Heart right ventricle (tissue), 16 donors: ENCODE measurements at places on chromosomes 12 and 14. TPM values are rescaled to one million over a fixed set of nuclear protein-coding genes. Genes with fewer than 3 reads are reported as not detected.

GRCh38 chr14:88710709-88711108 lies 82.0 kb downstream of the EML5 start:
- H3K27me3 ChIP-seq = no peaks in the 10 kb centered on the region
- H3K4me1 ChIP-seq = no peaks in the 10 kb centered on the region
- no peak overlapping the region for H3K27ac ChIP-seq
- H3K4me3 ChIP-seq = no peak overlapping the region
- DNase-seq = no peak

DNA sequence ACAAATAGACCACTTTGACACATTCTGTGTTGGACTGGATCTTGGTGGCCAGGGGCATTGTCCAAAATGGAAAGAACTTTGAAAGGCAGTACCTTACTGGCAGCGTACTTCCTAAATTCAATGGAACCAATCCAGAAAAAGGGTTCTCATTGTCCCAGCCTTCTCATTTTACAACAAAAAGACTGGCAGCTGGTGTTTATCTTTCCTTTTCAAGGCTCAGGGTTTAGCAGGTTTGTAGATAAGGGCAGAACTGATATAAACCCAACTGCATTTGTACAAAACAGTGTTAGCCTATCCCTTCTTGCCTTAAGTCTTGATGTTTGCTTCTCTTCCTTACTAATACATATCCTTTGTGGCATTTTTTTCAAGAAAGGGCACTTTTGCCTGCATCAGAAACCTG lies 7.7 kb downstream of the THAP2 start:
- H3K4me1 ChIP-seq = no peaks in the 10 kb centered on the region
- H3K36me3 ChIP-seq = peaks cover 2% of the 10 kb centered on the region
- H3K27ac ChIP-seq = no peak overlapping the region
- DNase-seq = no peak
- no peak overlapping the region for H3K4me3 ChIP-seq

DNA sequence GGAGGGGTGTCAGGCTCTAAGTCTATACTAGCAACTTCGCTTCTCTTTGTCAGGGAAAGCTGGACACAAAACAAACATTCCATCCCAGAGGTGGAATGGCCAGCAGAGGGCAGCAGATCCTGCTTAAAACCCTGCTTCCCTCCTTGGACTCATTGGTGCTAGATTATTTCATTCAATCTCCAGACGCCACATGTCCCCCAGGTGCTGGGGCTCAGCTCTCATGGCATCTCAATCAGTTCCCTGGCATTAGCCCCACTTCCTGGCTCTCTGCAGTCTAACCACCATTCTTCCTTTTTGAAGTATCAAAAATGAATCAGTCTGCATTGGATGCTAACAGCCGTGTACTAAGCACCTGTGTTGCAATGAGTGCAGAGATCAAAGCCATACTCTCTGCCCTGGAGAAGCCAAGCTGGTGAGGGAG lies 8.1 kb upstream of the PPP1R1A start:
- DNase-seq = peak; percentile 61
- H3K27me3 ChIP-seq = no peaks in the 10 kb centered on the region
- no peaks in the 10 kb centered on the region for H3K36me3 ChIP-seq
- no peak overlapping the region for H3K27ac ChIP-seq
- no peak overlapping the region for H3K4me3 ChIP-seq

- no peaks in the 10 kb centered on the region for H3K27me3 ChIP-seq
- H3K36me3 ChIP-seq = no peaks in the 10 kb centered on the region
- H3K4me3 ChIP-seq = no peak overlapping the region
- H3K27ac ChIP-seq = no peak overlapping the region
- peaks cover 8% of the 10 kb centered on the region for H3K4me1 ChIP-seq
- DNase-seq = no peak
Observed at GRCh38 chr14:33851931-33852330, 98.9 kb downstream of the EGLN3 start.

DNA sequence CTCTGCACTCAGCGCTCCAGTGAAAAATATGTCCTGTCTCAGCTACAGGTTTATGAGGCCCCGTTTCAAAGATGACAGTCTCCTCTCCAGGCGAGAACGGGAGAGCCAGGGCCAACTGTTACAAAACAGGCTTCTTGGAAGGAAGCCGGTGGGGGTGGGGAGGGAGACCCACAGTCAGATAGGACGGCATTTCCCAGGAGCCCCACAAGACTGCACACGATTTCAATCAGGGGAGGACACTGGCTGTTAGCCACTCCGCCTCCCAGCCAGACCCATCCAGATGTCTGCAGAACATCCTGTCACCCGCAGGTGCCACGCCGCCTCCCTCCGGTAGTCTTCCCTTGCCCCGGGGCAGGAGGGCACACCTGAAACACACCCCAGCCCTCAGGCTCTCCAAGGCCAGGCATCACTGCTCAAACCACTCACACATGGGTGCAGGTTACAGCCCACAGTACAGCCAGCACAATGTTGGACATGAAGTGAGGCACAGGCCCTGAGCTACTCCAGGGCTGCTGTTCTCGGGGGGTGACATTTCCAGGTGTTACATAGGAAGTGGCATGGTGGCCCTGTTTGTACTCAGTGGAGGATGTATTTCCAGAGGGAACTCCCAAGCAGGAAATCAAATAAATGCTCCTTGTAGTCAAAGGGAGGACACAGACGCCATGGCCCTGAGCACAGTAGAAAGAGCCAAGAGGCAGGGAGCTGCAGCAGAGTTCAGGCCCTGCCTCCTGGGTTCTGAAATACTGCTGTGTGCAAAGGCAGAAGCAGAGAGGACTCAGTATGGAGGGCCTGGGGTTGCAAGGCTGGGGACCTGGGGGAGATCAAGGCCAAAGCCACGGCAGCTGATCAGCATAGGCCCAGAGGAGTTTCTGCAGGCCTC lies 138.1 kb downstream of the BCL11B start:
- no peak for DNase-seq
- H3K4me1 ChIP-seq = no peaks in the 10 kb centered on the region
- no peaks in the 10 kb centered on the region for H3K36me3 ChIP-seq
- peaks cover 22% of the 10 kb centered on the region for H3K27me3 ChIP-seq
- no peak overlapping the region for H3K4me3 ChIP-seq

GRCh38 chr14:68446243-68447040 lies 346.4 kb downstream of the ZFP36L1 start:
- H3K36me3 ChIP-seq = no peaks in the 10 kb centered on the region
- DNase-seq = no peak
- no peaks in the 10 kb centered on the region for H3K27me3 ChIP-seq

- no peak overlapping the region for H3K4me3 ChIP-seq
- no peak overlapping the region for H3K27ac ChIP-seq
- H3K27me3 ChIP-seq = no peaks in the 10 kb centered on the region
- no peak for DNase-seq
- peaks cover 12% of the 10 kb centered on the region for H3K36me3 ChIP-seq
- H3K4me1 ChIP-seq = no peaks in the 10 kb centered on the region
Observed at GRCh38 chr14:95216008-95216407, 58.7 kb upstream of the DICER1 start.

GRCh38 chr14:33556382-33557121 lies 394.3 kb downstream of the EGLN3 start:
- no peaks in the 10 kb centered on the region for H3K27me3 ChIP-seq
- DNase-seq = no peak
- no peaks in the 10 kb centered on the region for H3K36me3 ChIP-seq

- H3K4me1 ChIP-seq = peaks cover 14% of the 10 kb centered on the region
- DNase-seq = no peak
- peak overlapping the region; percentile 57 for H3K27ac ChIP-seq
- H3K27me3 ChIP-seq = no peaks in the 10 kb centered on the region
- no peaks in the 10 kb centered on the region for H3K36me3 ChIP-seq
Observed at GRCh38 chr12:76470028-76470939, 89.3 kb downstream of the OSBPL8 start.

DNA sequence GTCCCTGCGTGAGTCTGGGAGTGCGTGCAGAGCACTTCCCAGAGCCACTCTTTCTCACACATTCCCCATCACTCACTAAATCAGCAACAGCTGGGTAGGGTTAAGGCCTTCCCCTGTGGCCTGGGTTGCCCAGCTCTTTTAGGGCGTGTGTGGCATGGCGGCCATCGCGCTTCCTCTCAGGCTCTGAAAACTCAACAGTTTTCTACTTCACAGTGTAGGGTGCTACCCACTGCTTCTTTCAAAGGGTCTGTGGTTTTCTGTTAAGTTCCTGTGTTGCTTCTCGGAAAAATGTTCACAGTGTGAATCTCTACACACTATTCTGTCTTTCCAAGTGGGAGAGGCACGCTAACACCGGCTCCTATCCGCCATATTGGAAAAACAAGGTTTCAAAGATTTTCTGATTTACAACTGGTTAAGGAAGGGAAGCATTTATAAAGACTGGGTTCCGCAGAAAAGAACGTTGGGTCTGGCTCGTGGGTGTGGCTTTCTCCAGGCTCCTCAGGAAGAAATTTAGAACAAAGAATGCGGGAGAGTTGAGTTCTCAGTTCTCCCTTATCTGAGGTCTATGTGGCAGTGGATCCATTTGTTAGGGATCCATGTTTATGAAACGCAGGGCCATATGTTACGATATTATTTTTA lies 34.9 kb upstream of the AEBP2 start:
- peaks cover 10% of the 10 kb centered on the region for H3K4me1 ChIP-seq
- H3K27ac ChIP-seq = no peak overlapping the region
- no peaks in the 10 kb centered on the region for H3K36me3 ChIP-seq
- no peak for DNase-seq
- H3K27me3 ChIP-seq = no peaks in the 10 kb centered on the region

DNA sequence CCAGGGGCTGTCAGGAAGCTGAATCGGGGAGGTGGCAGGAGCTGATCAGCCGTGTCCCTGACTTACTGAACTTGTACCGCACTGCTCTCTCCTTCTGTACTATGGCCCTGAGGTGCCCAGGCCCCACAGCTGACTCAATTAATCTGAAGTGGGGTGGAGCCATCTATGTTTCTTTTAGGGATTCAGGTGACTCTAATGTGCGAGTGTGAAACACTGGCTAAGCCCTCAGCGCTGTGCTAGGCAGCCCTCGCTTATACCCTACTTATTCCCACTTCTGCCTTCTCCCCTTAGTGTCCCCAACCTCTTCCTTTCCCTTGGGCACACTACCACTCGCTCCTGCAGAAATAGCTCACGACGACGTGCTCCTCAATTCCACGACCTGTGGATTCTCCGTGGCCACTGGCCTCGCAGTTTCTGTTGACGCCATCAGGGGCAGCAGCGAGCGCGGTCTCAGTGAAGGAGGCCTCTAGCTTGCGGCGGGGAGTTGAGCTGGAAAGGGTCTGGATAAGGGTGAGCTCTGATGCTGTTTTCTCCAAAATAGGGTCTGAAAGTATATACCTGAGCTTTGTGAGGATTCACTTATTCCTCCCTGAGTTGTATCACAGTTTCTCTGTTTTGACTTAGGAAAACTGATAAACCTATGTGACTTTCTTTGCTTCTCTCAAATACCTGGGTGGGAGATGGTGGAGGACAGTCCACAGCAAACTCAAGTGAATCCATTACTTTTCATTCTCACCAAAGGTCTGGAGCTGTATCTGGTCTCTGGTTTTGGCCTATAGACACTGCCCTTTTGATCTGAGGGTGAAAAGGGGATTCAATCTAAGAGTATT lies 167.6 kb downstream of the SLC41A2 start:
- H3K4me3 ChIP-seq = no peak overlapping the region
- peaks cover 14% of the 10 kb centered on the region for H3K4me1 ChIP-seq
- H3K36me3 ChIP-seq = no peaks in the 10 kb centered on the region
- peak; percentile 23 for DNase-seq

- no peak overlapping the region for H3K4me3 ChIP-seq
- no peak overlapping the region for H3K27ac ChIP-seq
- H3K4me1 ChIP-seq = no peaks in the 10 kb centered on the region
- DNase-seq = no peak
Observed at GRCh38 chr12:30138483-30138882, 354.7 kb upstream of the TMTC1 start.

- no peak overlapping the region for H3K27ac ChIP-seq
- no peak overlapping the region for H3K4me3 ChIP-seq
- H3K4me1 ChIP-seq = no peaks in the 10 kb centered on the region
- H3K36me3 ChIP-seq = no peaks in the 10 kb centered on the region
- no peaks in the 10 kb centered on the region for H3K27me3 ChIP-seq
- DNase-seq = no peak
Observed at GRCh38 chr12:72330301-72330700, 58.1 kb downstream of the TRHDE start.

- H3K36me3 ChIP-seq = no peaks in the 10 kb centered on the region
- no peaks in the 10 kb centered on the region for H3K27me3 ChIP-seq
- H3K4me1 ChIP-seq = no peaks in the 10 kb centered on the region
- no peak overlapping the region for H3K27ac ChIP-seq
- no peak for DNase-seq
Observed at GRCh38 chr14:25833341-25834126, 764.3 kb downstream of the NOVA1 start.

GRCh38 chr12:90909069-90909770 lies 45.8 kb downstream of the CCER1 start:
- no peak overlapping the region for H3K4me3 ChIP-seq
- H3K4me1 ChIP-seq = no peaks in the 10 kb centered on the region
- DNase-seq = no peak
- no peaks in the 10 kb centered on the region for H3K27me3 ChIP-seq
- H3K27ac ChIP-seq = no peak overlapping the region
- H3K36me3 ChIP-seq = no peaks in the 10 kb centered on the region

- H3K4me1 ChIP-seq = no peaks in the 10 kb centered on the region
- no peak overlapping the region for H3K4me3 ChIP-seq
- DNase-seq = no peak
- no peak overlapping the region for H3K27ac ChIP-seq
- H3K27me3 ChIP-seq = no peaks in the 10 kb centered on the region
Observed at GRCh38 chr12:107593713-107594381, 91.8 kb upstream of the PWP1 start.

- peak overlapping the region; percentile 95 for H3K4me3 ChIP-seq
- H3K4me1 ChIP-seq = peaks cover 12% of the 10 kb centered on the region
- H3K27ac ChIP-seq = no peak overlapping the region
- peak; percentile 30 for DNase-seq
- peaks cover 40% of the 10 kb centered on the region for H3K27me3 ChIP-seq
- no peaks in the 10 kb centered on the region for H3K36me3 ChIP-seq
Observed at GRCh38 chr14:67515386-67516079, 17.6 kb upstream of the PLEKHH1 start.

DNA sequence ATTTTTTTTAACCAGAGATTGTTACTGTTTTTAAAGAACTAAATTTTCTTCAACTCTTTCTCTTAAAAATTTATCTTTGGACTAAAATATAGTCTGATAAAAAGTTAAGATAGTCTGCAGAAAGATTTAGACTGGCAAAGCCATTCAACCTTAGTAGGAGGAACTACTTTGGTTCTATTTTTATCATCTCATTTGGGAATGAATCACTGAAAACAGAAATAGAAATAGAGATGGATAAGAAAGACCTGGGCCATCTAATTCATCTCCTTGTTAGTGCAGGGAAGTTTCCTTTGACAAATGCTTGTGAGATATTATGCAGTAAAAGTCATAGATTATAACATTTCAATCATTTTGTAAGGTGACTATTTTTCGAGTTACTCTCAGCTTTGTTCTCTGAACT lies 263.2 kb upstream of the NPAS3 start:
- no peaks in the 10 kb centered on the region for H3K4me1 ChIP-seq
- DNase-seq = no peak
- H3K27ac ChIP-seq = no peak overlapping the region
- H3K4me3 ChIP-seq = no peak overlapping the region
- peaks cover 7% of the 10 kb centered on the region for H3K36me3 ChIP-seq
- no peaks in the 10 kb centered on the region for H3K27me3 ChIP-seq

The CEBPE gene
- total RNA-seq = not detected

The RPL10L gene
- total RNA-seq = not detected

The PTPN6 gene
- total RNA-seq = 2.9 TPM

The TMEM30B gene
- total RNA-seq = 0.32 TPM

The GLS2 gene
- total RNA-seq = 0.62 TPM

The BEST3 gene
- 0.09 TPM for total RNA-seq

The REM2 gene
- not detected for total RNA-seq

The MARCHF9 gene
- 13.2 TPM for total RNA-seq

The HOXC6 gene
- 0.19 TPM for total RNA-seq

The CPNE6 gene
- not detected for total RNA-seq

The FUT8 gene
- 8.4 TPM for total RNA-seq

The PHLDA1 gene
- total RNA-seq = 38.9 TPM

The OR11H7 gene
- total RNA-seq = not detected
